ENCODE measurements at places on chromosomes 1 and 21. TPM values are rescaled to one million over a fixed set of nuclear protein-coding genes. Genes with fewer than 3 reads are reported as not detected.

TMEM269 gene
- under 0.01 TPM for total RNA-seq

HMGCS2 gene
- total RNA-seq = not detected

OR2G2 gene
- total RNA-seq = not detected

ABCD3 gene
- 29.4 TPM for total RNA-seq

PCAT6 gene
- total RNA-seq = 0.86 TPM

ERG gene
- total RNA-seq = not detected

NKAIN1 gene
- not detected for total RNA-seq

TAL1 gene
- total RNA-seq = not detected

LCA5L gene
- total RNA-seq = 2.3 TPM

FCRL5 gene
- total RNA-seq = not detected

CDC73 gene
- 14.7 TPM for total RNA-seq

GNAT2 gene
- total RNA-seq = 0.89 TPM

PLPPR4 gene
- total RNA-seq = not detected

KIAA1614 gene
- 7.3 TPM for total RNA-seq

PTBP2 gene
- total RNA-seq = 8.4 TPM

TMEM52 gene
- total RNA-seq = not detected

TTC39A gene
- under 0.01 TPM for total RNA-seq
